ENCODE measurements at places on chromosomes 7 and 10.

DNA sequence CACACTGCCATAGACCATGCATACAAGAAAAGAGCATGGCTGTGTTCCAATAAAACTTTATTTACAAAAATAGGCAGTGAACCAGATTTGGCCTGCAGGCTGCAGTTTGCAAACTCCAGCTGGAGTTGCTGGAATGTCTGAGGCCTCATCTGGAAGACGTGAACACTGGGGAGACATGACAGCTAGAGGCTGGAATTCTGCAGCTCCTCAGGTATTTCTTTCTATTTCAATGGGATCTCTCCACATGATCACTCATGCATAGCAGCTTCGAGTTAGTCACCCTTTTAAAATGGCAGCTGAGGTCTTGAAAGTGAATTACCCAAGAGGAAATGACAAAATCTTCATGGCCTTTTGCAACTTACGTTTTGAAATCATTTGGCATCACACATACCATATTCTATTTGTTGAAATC lies 52.6 kb upstream of the BET1 start:
- DNase-seq = no peak

GRCh38 chr10:121449482-121449924 lies 148.7 kb downstream of the FGFR2 start:
- no peak for DNase-seq

GRCh38 chr7:71687831-71688599 lies 556.1 kb downstream of the GALNT17 start:
- no peak for DNase-seq

DNA sequence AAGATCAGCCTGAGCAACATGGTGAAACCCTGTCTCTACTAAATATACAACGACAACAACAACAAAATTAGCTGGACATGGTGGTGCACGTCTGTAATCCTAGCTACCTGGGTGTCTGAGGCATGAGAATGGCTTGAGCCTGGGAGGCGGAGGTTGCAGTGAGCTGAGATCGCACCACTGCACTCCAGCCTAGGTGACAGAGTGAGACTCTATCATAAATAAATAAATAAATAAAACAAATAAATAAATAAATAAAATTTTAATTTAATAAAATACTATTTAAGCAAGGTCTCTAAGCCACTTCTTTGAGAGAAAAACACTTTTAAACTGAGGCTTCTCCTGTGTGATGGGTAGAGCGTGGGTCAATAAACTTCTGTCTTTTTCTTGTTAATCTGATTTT lies 38.3 kb downstream of the MICU1 start:
- DNase-seq = no peak

DNA sequence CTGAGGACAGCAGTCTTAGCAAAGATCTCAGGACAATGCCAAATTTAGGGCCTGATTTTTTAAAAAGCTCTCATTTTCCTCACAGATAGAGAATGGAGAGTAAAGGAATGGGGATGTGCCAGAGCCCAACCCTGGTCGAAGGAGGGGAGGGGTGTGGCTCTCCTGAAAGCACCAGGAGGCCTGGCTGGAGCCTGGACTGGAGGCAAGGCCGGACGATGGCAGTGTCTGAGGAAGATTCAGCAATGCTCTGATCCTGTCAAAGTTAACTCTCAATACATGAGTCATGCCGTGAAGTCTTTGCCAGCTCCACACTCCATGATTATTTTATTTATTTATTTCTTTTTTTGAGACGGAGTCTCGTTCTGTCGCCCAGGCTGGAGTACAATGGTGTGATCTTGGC lies 108.3 kb downstream of the UPF2 start:
- peak; percentile 12 for DNase-seq

DNA sequence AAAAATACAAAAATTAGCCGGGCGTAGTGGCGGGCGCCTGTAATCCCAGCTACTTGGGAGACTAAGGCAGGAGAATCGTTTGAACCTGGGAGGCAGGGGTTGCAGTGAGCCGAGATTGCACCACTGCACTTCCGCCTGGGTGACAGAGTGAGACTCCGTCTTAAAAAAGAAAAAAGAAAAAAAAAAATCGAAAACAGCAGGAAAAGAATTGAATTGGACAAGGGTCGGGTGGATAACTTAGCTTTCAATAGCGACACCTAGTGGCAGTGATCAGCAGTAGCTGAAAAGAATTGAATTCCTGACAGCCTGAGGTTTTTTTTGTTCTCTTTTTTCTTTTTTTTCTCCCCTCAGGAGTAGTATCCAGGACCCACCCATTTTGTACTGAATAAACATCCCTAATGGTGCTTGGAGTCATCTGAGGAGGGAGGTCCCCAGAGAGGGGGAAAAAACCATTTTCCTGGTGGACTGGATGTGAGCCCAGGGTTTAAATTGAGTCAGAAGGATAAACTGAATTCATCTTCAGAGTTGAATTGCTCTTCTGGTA lies 55.1 kb downstream of the CYCS start:
- DNase-seq = peak; percentile 45

DNA sequence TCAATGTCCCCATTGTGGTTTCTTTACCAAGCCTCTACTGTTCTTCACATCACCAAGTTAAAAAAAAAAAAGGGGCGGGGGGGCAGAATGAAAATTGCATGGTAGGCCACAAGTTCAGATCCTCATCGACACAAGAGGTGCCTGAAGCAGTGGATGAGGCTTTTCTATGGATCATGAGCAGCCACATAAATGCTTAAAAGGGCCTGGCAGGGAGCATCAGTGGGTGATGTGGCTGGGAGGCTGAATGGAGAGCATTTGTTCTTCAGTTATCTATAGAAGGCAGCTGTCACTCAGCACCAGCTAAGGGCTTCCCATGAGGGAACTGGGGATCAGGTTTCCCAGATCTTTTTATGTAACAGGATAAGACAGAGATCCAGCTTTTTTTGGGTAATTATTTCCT lies 117.9 kb downstream of the CFTR start:
- DNase-seq = no peak

DNA sequence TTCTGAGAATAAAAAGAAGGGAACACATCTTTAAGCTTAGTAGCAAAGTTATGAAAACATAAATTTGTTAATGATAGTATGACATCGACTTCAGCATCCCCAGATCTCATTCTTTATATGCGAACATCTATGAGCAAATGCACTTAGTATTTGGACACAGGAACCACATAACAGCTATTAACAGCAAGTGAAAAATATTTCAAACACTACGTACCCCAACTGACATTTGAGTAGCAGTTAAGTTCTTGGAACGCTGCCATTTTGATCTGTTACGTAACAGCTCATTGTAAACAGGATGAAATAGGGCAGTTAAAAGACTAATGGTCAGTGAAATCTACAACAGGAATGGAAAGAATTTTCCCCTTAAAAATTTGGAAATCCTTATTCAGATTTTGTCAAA lies 428.9 kb downstream of the TNS3 start:
- DNase-seq = peak; percentile 73

- DNase-seq = no peak
Observed at GRCh38 chr7:618539-619367, 99.1 kb upstream of the PDGFA start.

GRCh38 chr10:93680412-93681047 lies 21.9 kb downstream of the FRA10AC1 start:
- peak; percentile 60 for DNase-seq

DNA sequence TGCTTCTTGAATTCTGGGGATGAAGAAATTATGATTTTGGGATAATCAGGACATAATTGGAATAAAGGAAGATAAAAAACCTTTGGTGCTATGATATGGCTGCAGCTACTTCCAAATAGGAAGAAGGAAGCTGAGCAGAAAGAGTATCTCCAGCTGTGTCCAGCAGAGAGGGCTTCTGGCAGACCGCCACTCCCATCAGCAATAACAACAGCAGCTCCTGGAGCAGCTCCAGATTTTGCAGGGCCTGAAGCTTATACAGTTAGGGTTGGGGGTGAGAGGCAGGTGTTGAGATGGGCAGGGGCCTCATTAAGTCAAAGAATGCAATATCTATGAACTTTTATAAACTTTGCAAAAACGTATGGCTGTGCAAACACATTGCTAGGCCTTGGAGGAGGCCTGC lies 62.3 kb downstream of the C10orf120 start:
- DNase-seq = no peak

DNA sequence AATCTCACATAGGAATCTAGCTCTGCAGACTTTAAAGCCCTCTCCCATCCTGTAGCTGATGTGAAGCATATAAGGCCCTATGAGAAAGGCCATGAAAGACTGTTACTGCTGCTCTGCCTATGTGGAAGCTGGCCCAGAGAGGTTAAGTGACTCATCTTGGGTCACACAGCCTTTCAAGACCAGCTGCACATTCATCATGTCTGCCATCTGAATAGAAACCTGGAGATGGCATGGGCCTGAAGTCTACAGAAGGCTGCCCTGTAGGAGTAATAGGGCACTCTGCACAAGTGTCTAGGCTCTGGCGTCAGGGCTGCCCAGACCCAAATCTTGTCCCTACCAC lies 59.4 kb upstream of the COL13A1 start:
- no peak for DNase-seq

DNA sequence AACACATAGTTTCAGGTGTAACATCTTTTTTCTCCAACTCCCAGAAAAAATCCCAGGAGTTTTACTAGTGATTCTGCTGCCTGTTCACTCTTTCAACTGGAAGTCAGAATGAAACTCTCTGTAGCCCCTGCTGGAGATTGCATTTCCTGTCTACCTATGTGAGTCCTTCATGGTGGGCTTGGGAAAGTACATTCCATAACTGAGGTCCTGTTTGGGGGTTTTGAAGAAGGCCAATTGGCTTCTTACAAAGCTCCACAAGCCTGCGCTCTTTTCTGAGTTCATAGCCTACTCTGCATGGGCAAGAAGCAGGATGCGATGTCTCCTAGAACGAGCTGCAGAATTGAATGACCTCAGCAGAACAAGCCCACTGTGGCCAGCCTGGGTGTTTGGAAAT lies 86.7 kb downstream of the LYZL2 start:
- DNase-seq = no peak

GRCh38 chr7:155298288-155298833 lies 683 bp downstream of the INSIG1 start:
- DNase-seq = no peak

DNA sequence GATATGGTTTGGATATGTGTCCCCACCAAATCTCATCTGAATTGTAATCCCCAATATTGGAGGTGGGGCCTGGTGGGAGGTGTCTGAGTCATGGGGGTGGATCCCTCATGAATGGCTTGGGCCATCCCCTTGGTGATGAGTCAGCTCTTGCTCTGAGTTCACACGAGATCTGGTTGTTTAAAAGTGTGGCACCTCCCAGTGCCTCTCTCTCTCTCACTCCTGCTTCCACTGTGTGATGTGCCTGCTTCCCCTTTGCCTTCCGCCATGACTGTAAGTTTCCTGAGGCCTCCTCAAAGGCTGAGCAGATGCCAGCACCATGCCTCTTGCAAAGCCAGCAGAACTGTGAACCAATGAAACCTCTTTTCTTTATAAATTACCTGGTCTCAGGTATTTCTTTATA lies 4.8 kb upstream of the GCK start:
- no peak for DNase-seq

GRCh38 chr10:47151920-47152319 lies 148.1 kb upstream of the GDF10 start:
- DNase-seq = no peak

DNA sequence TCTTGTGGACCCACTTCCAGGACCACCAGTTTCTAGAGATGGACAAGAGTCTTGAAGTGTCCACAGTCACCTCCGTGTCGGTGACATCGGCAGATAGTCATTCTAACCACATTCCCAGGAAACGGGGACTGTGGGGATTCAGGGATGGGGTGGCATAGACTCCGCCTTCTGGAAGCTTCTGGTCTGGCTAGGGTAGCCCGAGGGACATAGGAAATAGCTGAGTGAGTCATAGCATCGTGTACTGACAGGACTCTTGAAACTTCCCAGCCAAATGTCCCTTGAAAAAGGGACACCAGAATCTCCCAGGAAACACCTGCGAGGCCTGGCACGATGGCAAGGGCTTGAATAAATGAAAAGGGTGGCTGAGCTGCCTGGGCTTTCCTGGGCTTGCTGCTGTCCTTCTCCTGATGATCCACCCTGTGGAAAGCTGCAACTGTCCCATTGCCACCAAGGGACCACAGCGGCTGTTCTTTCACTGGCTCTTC lies 84.1 kb upstream of the LRRC4 start:
- no peak for DNase-seq

GRCh38 chr10:93818086-93818485 lies 60.4 kb downstream of the LGI1 start:
- peak; percentile 82 for DNase-seq

GRCh38 chr7:106092204-106092603 lies 19.9 kb downstream of the SYPL1 start:
- no peak for DNase-seq

DNA sequence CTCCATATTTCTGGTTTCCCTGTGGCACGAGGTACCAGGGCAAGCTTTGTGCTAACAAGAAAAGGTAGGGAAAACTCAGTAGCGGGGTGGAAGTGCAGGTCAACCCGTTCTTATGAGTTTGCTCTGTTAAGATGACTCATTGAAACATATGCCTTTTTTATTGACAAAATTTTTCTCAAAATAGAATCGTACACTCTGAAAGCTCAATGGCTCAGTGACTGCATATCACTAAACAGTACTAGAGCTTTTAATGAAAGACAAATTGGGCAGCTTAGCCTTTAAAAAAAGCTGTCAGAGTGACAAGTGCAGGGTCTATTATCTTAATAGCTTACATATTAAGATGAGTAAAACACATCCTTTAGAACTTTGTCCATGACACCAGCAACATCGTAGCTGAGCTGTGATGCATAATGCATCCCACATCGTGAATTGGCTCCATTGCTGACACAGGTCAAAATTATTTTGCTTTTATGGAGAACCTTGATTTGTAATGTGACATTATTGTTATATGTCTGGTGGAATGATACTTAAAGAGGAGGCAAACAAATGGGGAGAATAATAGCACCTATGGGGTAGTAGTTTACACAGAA lies 264.4 kb downstream of the ETV1 start:
- no peak for DNase-seq

GRCh38 chr7:136023134-136023869 lies 46.1 kb upstream of the MTPN start:
- DNase-seq = no peak

- DNase-seq = no peak
Observed at GRCh38 chr10:115606086-115606485, 512.9 kb downstream of the ATRNL1 start.

DNA sequence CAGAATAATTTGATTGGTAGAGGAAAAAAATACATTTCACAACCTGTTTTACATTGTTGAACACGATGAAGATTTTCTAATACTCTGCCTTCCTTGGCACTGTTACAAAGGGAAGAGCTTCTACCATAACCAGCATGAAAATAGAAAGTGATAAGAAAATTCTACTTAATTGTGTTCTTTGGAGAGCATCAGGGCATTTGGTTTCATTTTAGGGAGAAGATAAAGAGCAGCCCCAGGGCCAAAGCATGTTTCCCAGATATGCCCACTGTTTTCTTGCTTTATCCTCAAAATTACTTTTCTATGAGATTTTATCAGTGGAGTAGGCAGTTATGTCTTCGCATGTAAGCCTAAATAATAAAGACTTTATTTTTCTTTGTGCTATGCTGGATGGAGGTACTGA lies 9.5 kb downstream of the CHRM2 start:
- DNase-seq = no peak

GRCh38 chr7:128922496-128923410 lies 12.2 kb upstream of the KCP start:
- no peak for DNase-seq

- DNase-seq = peak; percentile 20
Observed at GRCh38 chr10:35416619-35417312, 80.5 kb downstream of the CCNY start.

- DNase-seq = no peak
Observed at GRCh38 chr10:18689498-18689897, 30.3 kb downstream of the ARL5B start.
